Right forelimb (tissue), 1 donor: ENCODE measurements at places on chromosomes 3 and 15.
A peak's percentile ranks its signal among the peaks of the same experiment; 100 is the strongest.

DNA sequence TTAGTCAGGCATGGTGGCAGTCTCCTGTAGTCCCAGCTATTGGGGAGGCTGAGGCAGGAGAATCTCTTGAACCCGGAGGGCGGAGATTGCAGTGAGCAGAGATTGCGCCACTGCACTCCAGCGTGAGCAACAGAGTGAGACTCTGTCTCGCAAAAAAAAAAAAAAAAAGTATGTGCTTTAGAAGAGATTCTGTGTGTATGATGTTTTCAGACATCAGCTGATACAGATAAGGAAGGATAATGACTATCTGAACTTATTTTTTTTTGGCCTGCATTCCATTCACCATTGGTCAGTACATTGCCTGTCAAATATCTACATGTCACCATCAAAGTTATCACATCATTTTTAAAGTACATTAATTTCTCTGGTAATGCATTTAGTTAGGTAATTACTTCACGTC is 17.4 kb downstream of the C3orf38 start:
- no peak for DNase-seq

DNA sequence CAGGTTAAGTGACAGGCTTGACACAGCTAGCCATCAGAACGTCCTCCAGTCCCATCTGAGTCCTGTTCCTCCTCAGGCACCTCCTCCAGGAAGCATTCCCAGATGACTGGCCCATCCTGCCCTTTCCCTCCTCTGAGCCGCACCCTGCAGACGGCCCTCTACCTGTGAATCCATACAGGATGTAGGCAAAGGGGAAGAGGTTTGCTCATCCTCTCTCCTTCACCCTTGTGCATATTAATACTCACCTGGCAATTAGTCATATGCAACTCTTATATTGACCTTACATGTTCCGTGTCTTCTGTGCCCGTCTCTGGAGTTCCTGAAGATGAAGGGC is 61.9 kb downstream of the SMAD3 start:
- DNase-seq, result no peak

GRCh38 chr15:100929641-100930042 is 10.5 kb downstream of the LRRK1 start:
- DNase-seq, result no peak

DNA sequence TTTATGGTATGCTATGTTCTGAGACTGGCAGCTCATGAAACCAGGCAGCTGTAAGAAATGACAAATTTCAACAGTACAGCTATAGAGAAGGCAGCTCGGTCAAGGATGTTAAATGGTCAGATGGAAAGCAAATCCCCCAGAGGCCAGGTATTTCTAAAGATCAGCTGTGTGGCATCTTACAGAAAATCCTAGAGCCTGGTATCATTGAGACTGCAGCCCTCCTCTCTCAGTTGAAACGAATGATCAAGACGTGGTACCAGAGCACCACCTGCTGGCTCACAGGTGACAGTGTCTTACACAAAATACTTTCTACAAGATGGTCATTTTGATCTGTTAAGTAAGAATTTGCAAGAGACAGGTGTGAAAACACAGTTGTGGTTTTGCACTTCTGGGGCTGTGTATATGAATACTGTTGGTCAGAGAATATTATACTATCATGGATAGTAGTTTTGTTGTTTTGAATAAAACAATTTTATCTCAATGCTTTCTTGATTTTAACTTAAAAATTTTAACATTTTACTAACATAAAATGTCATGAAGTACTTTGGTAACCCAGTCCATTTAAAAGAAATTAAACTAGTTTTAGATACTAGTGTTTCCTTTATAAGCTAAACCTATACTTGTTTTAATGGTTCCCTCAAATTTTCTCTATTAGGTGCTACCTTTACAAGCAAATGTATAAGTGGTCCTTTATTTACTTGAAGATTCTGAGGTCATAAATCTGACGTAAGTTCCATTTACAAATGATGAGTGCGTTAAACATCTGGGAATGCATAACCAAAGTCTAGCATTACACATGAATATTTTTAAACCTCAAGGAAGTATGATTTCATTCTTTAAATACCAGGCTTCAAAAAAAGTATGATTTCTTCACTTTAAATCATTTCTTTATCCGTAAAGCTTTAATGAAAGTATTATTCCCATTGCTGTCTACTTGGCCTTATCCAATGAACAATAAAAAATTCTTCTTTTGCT is 121.8 kb downstream of the PDZRN3 start:
- peak; percentile 76 for DNase-seq

DNA sequence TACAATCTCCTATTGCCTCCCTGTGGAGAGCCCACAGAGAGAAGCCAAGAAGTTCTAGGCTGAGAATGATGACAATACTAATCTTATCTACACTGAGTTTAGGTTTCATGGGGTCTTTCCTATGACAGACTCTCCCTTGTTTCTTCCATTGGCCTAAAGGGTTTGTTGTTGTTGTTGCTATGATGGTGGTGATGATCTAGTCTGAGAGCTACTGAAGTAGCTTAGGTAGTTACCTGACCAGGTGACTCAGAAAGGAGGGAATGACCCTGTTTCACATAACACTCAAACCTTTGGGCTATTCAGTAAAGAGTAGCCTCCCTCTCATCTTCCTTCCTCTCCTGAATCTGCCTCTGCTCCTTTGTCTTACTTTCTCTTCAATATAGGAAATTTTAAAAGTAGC is 170.2 kb downstream of the GMNC start:
- no peak for DNase-seq

- DNase-seq, result no peak
Measured at GRCh38 chr3:132006605-132007204, 28.1 kb downstream of the CPNE4 start.

- no peak for DNase-seq
Measured at GRCh38 chr3:136835813-136836510, 17.0 kb downstream of the SLC35G2 start.

DNA sequence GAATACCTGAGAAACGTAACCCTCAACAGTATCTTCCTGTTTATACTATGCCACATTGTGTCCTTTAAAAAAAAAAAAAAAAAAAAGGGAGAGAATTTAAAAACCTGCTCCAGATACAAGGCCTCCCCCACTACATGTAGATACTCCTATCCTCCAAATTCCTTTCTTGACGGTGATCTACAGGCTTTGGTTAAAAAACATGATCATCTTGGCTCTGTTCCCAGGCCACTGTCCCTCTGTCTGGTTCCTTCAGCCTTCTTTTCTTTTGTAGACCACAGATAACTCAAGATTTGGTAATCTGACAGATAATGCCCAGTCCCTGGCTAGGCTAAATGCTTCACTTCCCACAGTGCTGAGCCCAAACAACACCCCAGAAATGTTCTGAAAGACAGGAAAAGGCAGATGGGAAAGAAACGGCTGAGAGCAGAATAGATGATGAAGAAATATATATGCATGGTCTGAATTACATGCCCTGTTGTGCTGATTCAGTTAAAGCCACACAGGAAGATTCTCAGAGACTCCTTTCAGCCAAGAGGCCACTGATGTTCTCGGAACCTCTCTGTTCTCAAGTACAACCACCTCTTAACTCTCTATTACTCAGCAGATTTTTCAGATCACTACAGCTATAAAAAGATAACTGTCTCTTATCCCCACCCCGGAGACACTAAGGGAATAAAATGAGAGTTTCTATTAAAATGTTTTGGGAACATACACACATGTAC is 48.3 kb downstream of the NPTN start:
- no peak for DNase-seq

DNA sequence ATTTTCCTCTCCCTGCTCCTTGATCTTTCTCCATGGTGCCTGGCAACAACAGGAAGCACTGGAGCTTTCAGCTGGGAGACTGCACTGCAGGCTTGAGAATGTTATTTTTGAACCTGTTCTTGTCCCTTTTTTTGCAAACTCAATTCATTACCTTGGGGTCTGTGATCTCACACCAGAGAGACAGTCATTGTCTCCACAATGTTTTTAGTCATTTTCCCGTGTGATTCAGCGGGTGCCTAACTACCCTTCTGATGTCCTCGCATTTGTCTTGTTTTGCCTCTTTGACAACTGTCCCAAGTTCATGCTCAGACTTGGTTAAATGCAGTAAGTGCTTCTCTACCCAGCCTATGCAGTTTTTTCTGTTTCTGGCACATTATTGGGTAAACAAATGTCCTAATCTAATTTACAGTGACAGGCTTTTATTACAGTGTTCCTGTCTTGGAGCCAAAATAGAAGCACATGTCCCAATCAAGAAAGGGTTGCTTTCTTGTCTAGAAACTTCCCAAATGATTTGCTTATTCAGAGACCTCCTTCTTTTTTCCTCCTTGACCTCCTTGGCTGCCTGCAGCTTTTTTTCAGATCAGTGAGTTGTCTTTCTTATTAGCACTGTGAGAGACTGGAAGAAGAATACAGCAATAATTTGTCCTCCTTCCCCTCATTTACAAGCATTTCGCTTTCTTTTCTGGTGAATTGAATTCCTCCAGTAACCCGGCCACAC is 162.4 kb downstream of the NSUN3 start:
- DNase-seq, result no peak

DNA sequence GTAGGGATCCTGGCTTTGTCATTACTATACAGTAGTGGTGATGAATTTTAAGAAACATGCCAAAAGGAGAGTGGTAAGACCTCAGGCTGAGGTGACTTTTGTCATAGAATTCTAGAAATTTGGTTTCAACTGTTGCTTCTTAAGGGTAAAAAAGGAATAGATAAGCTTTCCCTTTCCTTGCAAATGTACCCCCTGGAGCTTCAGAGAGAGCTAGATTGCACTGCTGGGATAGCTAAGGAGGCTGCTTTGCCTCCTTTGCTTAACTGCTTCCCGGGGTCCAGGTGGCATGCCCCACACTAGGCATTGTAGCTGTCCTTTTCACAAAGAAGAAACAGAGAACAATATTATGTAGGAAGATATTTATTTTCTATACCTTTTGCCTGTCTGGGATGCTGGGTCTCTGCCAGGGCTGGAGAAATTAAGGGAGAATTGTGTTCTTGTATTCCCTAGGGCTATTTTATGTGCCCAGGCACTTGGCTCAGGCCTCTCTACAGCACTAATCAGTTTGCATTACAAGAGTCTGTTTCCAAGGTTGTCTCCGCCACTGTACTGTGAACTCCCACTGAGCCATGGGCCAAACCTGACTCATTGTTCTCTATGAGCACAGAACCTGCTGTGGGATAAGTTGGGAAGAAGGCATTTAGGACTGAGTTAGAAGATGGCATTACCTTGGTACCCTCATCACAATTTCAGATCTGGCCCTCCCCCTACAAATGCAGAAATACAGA is 460.0 kb downstream of the PDCD6IP start:
- no peak for DNase-seq

GRCh38 chr15:50077176-50077575 is 41.9 kb downstream of the ATP8B4 start:
- no peak for DNase-seq

DNA sequence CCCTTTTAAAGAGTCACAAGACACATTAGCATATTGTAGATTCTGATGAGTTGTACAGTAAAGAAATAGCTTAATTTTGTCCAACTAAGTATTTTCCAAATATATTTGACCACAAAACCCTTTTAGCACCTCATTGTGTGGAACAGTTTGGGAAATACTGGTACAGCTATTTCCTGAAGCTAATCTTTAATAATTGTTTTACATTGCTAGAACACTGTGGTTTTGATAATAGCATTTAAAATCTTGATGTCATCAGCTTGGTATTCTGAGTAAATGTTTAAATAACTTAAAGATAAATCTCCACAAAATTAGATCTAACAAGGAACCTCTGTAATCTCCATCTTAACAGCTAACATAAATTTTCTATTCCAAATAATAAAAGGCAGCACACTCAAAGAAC is 140.0 kb upstream of the MLF1 start:
- DNase-seq, result no peak

- no peak for DNase-seq
Measured at GRCh38 chr15:93047621-93048425, 41.2 kb downstream of the RGMA start.

GRCh38 chr3:182626484-182627467 is 166.5 kb upstream of the ATP11B start:
- no peak for DNase-seq

GRCh38 chr3:52228751-52229291 is 3.4 kb upstream of the TLR9 start:
- DNase-seq, result no peak

- no peak for DNase-seq
Measured at GRCh38 chr15:33358306-33358705, 47.5 kb downstream of the RYR3 start.

DNA sequence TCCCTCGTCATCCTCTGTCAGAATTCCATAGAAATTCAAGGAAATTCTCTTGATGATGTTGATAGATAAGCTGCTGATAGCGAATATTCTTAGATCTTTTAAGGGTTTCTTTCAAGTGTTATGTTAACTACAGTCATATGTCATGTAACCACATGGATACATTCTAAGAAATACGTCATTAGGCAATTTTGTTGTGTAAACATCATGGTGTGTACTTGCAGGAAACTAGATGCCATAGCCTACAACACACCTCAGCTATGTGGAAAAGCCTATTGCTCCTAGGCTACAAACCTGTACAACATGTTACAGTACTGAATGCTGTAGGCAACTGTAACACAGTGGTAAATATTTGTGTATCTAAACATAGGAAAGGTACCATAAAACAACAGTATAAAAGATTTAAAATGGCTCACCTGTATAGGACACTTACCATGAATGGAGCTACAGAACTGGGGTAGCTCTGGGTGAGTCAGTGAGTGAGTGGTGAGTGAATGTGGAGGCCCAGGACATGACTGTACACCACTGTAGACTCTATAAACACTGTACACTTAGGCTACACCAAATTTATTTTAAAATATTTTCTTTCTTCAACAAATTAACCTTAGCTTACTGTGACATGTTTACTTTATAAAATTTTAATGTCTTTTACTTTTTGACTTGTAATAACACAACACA is 34.6 kb downstream of the GLDN start:
- DNase-seq, result no peak
